Stimulated activated CD8-positive, alpha-beta memory T cell treated with anti-CD3 and anti-CD28 coated beads, Interleukin-7, amount 100 ng/mL, for 4 hours (primary cell): ENCODE measurements at places on chromosomes 5 and 9.

GRCh38 chr9:35603506-35603985 is 1.5 kb upstream of the TESK1 start:
- DNase-seq: no peak

GRCh38 chr5:2007878-2008501 is 125.3 kb upstream of the IRX4 start:
- DNase-seq: no peak

DNA sequence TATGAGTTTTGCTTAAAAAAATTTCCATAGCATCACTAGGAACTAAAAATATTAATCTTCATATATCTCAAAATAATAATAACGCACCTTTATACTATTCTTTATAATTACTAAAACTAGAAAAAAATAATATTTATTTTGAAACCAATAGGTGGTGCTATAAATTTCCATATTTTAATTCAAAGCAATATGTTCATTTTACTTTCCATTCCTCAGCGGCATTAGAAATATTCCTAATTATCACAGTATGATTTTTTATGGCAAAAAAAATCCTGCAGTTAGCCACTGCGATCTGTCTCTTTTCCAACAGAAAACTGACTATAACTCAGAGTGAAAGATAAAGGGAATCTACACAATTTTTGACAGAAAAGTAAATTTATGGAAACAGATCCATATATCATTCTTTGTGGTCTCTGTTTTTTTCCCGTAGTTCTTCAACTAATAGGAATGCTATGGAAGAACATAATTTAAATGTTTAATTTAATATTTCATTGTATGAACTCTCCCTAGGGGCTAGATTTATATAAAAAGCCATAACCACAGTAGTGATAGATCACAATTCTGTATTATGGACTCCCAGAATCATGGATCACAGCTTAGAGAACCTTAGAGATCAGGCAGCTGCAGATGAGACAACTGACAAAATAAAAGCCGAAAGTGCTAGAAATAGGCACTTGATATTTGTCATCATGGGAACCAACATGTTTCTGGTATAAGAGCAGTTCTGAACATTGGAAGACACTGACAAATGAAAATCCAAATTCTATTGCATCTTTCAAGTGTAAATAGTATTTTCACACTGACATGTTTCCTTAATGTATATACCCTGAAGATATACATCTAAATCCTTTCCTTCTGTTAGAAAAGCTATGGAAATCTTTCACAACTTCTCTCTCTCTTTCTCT is 167.7 kb upstream of the MPDZ start:
- no peak for DNase-seq

DNA sequence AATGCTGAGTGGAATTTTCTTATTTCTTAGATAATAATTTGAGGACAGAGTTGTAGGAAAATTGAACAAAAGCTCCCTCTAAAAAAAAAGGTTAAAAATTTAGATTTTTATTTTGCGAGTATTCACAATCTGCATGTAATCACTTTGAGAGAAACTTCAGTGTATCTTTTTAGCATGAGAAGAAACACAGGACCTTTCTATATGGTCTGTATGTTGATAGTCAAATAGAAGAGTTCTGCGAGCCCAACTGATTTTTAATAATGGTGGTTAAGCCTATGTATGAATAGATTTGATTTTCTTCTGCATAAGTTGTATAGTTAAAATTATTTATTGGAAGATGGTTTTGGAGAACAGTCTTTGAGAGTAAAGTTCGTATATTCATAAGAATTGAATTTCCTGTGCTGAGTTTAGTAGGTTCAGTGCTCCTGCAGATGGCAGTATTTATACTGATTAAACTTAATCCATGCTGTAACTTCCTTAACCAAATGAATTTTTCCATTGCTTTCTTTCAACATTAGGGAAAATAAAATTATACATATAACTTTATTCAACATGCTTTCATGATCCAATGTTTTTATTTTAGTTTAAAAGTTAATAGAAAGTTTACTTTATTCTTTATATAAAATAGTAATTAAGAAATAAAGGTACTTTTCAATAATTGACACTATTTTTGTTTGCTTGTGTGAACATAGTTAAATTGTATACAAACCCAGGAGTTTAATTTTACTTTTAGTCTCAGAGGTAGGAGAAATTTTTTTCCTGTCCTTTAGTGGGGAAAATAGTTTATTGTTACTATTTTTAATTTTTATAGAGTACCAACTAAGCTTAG is 19.6 kb downstream of the TCERG1 start:
- DNase-seq: no peak

- DNase-seq: no peak
Observed at GRCh38 chr5:107241841-107242240, 428.9 kb downstream of the EFNA5 start.

GRCh38 chr9:6068983-6069382 is 53.6 kb upstream of the RANBP6 start:
- DNase-seq: no peak

DNA sequence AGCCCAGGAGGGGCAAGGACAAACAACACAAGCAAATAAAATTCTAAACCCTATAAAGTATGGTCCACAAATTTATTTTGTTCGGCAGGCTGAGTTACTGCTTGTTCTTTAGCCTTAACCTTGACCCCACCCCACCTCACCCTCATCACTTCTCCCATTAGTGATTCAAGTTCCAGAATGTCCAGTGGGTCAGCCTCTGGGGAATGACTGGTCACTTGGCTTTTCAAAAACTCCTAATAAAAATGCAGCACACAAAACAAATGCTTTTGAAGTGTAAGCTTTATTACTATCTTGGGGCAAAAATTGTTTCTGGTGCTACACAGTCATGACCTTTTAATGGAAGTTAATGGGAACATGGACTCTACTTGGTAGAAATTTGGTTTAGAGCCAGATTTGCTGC is 142.1 kb downstream of the MPDZ start:
- DNase-seq: no peak

DNA sequence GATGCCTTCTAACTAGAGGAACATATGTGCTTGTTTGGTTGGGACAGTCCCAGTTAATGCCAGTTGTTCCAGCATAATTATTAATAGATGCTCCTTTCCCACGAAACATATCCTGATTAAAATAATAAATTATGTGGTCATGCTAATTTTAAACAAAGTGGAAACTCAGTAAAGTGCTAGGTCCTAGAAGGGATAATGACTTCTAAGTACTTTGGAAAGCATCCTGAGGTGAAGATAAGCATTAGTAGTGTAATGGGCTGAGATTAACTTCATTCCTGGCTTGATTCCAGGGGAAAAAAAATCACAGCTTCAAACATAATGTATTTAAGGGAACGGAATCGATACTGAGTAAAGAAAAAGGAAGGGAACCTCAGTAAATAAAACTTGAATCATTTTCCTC is 213.7 kb upstream of the SNX2 start:
- DNase-seq: no peak

DNA sequence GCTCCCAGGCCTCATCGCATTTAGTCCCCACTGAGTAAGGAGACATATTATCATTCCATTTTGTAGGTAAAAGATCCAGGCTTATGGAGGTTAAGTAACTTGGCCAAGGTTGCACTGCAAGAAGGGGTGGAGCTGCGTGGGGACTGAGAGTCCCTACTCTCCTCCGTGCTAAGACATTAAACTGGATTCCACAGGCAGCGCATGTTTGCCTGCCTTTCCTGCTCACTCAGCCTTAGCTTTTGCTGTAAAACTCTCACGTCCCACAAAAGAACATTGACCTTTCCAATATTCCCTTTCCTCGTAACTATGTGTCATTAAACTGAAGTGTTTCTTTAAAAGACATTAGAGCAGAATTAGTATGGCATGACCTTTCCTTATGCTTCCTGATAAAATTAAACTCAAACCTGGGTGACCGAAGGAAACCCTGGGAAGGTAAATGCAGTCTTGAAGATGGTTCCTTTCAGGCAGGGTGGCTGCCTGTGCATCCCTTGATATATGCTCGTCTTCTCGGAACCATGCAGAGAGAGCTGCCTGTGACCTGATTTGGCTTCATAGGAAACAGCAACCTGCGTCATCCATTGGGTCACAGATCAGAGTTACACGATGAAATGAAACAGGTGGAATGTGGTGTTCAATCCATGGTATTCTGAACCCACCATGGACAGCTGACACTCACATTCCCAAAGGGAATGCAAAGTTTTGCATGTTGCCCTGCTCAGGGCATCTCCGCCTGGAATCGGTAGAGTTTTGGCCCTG is 85.9 kb downstream of the TMEM252 start:
- DNase-seq: no peak

GRCh38 chr5:134649163-134649835 is 714 bp downstream of the SEC24A start:
- DNase-seq: no peak

- DNase-seq: no peak
Observed at GRCh38 chr9:82081496-82081895, 92.9 kb downstream of the SPATA31D1 start.

DNA sequence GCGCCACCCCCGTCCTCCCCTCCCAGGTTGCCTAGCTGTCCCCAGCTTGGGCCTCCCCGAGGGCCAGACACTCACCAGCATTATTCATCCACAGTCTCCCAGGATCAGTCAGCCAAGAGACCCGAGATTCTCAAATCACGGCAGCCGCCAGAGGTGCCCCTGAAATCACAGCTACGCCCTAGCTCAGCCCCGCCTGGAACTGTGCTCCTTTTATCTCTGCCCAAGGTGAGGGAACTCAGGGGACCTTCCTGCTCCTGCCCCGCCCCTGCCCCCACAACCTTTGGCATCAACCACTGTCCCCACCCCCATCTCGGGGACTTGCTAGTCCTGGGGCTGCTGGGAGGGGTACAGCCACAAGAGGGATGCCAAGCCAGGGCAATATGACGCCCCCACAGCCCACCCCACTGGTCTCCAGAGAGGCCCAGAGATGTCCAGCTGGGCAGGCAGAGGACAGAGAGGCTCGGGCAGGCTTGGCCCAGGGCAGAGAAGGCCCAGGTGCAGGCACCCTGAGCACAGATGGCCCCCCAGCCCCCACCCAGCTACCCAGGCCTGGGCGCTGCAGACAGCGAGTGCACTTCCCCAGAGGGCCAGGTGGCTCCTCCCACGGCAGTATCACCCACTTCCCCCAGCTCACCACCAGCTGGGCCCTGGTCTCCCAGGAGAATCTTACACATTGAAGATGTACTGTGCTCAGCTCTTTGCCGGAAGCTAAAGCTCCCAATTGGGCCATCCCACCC is at the start of gene FUT7:
Gene FUT7 (minus strand): TSS at position 185 of the 737 bp plus-strand sequence. CDS start 97 bp downstream, at position 88.
- DNase-seq: no peak

GRCh38 chr9:127074561-127075548 is 47.6 kb downstream of the ANGPTL2 start:
- no peak for DNase-seq

- DNase-seq: no peak
Observed at GRCh38 chr9:134348404-134349155, 22.3 kb downstream of the RXRA start.

DNA sequence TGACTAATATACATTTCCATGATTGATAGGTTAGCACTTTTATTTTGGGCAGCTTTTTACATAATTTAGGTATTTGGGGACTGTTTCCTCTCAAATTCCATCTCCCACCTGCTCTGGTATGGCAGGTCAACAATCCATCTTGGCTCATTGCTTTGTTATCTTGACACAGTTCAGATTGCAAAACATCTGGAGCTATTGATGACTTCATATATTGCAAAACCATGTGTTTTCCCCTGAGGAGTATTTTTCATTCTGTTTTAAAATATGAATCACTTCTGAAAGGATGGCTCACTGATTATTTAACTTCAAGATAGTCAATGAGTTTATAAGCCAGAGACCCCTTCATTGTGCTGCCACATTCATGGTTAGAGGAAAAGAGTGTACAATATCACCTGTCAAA is 1206.0 kb upstream of the C9orf72 start:
- no peak for DNase-seq

DNA sequence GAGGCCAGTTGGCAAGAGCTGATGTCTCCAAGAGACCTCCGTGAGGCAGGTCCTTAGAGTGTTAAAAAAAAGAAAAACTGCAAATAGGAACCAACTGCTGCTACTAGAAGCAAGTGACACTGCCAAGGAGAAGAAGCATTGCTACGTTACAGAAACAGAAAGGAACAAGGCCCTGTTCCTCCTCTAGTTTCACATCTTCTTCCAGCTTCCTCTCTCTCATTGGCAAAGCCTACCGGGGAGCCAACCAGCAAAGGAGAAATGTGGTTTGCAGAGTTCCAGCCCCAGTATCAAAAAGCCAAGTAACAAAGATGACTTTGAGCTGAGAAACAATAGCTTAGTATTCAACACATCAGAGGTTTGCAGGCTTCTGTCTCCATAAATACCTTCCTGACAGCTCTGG is 145.9 kb downstream of the PRELID2 start:
- DNase-seq: no peak

DNA sequence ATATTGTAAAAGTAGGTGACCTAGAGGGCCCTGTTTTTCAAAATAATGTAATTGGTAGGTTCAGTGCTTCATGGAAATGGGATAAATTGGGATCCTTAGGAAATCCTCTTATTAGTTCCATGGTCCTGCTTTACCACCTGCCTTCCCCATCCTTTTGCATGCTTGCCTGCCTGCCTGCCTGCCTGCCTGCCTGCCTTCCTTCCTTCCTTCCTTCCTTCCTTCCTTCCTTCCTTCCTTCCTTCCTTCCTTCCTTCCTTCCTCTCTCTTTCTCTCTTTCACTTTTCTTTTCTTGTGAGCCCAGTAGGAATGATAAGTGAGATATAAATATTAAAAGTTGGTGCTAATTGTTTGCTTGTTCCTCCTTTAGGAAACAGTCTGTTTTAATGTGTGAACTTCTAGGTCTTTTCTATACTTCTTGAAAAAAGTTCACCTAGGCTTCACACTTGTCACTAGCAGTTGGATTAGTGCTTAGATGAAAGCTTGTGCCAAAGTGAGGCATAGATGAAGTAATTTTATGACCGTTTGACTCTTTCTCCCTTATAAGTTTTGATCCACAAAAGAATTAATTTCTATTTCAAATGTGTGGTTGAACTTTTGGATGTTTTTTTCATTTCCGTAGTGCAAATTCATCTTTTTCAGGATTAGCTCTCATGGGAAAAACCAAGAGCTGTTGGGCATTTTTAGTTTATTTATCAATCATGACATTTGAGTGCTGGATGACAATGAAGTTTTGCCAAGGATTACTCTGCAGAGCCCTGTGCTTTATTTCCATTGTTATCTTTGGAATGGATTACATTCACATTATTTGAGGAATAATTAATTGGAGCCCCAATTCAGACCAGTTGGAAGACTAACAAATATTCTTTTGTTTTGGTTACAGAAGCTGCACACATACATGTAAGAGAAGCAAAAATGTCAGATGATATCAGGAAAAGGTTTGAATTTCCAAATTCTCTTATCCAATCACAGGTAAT is 30.7 kb downstream of the FOCAD start:
- no peak for DNase-seq

DNA sequence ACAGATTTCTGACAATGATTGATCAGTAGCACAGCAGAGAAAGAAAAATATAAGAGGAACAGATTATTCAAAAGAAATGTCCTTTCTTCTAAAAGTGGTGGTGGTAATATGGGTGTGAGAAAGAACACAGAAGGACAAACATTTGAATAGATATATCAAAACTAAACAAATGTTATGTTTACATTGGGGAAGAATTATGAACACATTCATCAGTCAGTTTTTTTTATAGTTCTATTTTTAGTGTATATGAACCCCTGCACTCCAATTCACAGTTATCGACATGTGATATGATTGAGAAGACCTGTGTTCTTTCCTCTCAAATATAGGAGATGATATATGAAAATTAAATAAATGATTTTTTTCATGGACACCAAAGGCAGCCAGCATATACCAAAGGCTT is 128.6 kb downstream of the NNT start:
- DNase-seq: no peak
